GM23248 (cell line): ENCODE measurements at places on chromosomes 3 and 15. TPM values are rescaled to one million over a fixed set of nuclear protein-coding genes. Genes with fewer than 3 reads are reported as not detected.

DNA sequence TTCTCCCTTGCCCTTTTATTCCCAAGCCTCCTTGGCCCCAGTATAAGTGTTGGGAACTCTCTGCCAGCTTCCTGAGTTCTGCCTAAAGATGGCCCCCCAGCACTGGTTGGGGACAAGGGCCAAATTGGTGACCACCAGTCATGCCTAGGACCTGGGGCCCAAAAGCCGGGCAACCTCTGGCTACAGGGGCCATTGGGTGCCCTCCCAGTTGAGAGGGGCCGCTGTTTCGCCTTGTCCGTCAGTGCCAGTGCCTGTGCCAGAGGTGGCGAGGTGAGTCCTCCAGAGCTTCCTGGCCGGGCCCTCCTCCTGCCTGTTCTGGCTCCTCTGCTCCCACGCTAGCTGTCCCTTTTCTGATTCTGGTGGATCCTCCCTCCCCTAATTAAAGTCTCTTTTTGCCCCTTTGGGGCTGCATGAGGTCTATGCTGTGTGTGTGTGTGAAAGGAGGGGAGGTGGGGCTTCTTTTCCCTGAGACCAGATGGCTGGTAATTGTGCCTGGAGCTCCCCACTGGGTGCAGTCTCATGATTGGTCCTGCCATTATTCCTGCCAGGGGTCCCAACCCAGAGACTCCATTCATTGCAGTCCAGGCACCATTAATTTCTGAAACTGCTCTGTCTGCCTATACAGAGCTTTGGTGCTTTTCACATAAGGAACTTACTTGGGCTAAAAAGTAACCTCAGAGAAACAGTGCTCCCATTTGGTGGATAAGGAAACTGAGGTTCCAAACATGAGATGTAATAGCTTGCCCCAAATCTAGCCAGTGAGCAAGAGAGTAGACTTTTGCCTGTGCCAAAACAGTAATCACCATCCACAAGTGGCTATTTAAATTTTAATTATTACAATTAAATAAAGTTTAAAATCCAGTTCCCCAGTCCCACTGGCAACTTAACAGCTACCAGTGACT, 3.1 kb upstream of the TTLL3 start:
- no peak overlapping the region for H3K4me3 ChIP-seq
- no peak for DNase-seq
- no peaks in the 10 kb centered on the region for H3K27me3 ChIP-seq
- peaks cover 36% of the 10 kb centered on the region for H3K36me3 ChIP-seq
- peak overlapping the region; percentile 8; the same call in 1 of the 2 replicates for H3K27ac ChIP-seq
- H3K4me1 ChIP-seq, result peaks cover 12% of the 10 kb centered on the region

DNA sequence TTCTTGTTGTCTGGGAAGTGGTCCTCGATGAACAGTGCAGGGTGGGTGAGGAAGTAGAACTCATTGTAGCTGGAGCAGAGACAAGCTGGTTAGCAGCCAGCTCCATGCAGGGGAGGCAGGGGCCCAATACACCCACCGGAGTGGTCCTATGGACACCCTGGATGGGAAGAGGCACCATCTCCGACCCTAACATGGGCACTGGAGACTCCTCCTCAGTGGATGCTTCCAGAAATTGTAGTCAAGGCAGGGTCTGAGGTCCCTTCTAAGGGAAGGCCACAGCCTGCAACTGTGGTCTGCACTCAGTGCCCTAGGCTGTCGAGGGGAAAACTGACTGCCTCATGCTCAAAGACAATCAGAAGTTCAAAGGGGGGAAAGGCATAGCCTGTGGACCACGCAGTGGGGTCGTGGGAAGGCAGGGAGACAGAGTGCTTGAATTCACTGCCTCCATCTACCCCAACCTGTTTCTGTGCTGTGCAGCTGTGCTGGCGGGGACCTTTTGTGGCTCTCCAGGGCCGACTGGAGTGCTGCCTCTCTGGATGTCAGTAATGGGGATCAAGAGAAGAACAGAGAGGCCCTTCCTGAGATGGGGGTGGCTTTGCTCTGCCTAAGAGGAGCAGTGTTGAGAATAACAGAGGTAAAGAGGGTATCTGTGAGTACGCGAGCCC, 41.9 kb downstream of the KY start:
- no peaks in the 10 kb centered on the region for H3K27me3 ChIP-seq
- H3K27ac ChIP-seq, result no peak overlapping the region
- no peak overlapping the region for H3K4me3 ChIP-seq
- H3K4me1 ChIP-seq, result no peaks in the 10 kb centered on the region

DNA sequence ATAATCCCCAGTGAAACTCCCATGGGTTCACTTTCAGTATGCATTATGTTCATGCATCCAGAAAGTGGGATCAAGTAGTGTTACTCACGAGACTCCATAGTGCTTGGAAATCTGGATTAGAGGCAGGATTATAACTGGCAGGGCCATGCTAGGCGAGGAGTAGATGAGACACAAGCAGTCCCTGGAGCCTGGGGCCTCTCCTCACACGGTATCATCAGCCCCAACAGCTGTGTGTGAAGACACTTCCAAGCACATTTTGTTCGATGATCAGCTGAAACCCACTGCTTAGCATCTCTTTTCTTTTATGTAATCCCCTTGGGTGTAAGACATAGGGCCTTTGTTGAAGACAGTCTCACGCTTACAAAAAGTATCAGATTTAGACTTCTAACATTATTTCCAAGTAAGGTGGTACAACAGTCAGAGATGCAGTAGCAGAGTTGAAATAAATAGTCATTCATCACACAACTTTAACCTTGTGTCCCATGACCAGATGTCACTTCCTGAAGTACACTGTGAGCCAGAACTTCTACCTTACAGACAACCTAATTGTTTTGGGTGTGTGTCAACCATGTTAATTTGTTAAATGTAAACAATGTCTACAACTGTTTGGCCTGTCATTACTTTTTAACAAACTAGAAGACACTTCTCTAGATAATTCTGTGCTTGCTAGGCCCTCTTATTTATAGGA, 116.9 kb downstream of the GADL1 start:
- no peak overlapping the region for H3K4me3 ChIP-seq
- H3K36me3 ChIP-seq, result no peaks in the 10 kb centered on the region
- DNase-seq, result no peak

DNA sequence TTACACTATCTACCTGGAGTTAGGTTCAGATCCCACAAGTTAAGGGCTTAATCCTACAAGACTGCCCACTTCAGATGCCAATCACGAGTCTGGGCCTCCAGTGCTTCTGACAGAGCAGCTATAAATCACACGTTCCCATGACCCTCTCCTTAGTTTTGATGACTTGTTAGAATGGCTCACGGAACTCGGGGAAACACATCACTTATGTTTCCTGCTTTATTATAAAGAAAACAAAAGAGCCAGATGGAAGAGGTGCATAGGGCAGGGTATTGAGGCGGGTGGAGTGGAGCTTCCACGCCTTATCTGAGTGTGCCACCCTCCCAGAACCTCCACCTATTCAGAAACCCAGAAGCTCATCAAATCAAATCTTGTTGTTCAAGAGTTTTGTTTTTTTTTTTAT, 170.8 kb downstream of the MOBP start:
- no peak for DNase-seq
- no peaks in the 10 kb centered on the region for H3K36me3 ChIP-seq
- H3K4me1 ChIP-seq, result peaks cover 32% of the 10 kb centered on the region

DNA sequence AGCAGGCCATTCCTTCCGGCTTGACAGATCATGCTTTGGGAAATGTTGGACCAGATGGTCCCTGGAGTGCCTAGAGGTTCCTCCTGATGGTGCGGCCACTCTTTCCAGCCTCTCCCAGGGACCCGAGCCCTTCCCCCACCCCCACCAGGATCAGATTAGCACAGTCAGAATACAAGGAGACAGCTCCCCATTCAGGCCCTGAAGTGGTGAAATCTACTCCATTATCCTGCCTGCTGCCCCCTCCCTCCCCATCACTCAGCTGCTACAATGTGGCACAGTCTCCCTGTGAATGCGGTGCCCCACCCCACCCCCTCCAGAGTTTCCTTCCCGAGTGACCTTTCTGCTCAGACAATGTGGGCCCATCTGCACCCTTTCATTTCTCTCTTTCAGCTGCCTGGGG, 29.4 kb downstream of the RNU5B-1 start:
- peaks cover 21% of the 10 kb centered on the region for H3K27me3 ChIP-seq
- H3K4me3 ChIP-seq, result no peak overlapping the region
- no peak overlapping the region for H3K27ac ChIP-seq
- H3K36me3 ChIP-seq, result no peaks in the 10 kb centered on the region
- no peaks in the 10 kb centered on the region for H3K4me1 ChIP-seq
- no peak for DNase-seq

DNA sequence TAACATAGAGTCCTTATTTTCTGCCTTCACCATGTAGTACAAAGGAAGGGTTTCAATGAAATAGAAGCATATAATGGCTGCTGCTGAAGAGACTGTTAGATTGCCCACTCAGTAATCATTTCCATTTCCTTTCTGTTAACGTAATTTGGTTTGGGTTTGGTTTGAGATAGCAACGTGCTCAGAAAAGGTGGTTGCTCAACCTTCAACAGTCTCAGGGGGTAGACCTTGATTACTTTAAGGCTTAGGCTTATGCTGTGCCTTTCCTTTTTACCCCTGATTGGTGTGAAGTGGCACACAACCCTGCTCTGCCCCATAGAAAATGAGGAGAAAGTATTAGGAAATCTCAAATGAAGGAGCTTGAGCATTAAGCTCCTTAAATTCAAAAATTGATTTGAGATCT, 163.7 kb upstream of the TP63 start:
- H3K27me3 ChIP-seq, result no peaks in the 10 kb centered on the region
- H3K4me3 ChIP-seq, result no peak overlapping the region
- no peaks in the 10 kb centered on the region for H3K4me1 ChIP-seq
- no peak overlapping the region for H3K27ac ChIP-seq
- no peaks in the 10 kb centered on the region for H3K36me3 ChIP-seq
- DNase-seq, result no peak

DNA sequence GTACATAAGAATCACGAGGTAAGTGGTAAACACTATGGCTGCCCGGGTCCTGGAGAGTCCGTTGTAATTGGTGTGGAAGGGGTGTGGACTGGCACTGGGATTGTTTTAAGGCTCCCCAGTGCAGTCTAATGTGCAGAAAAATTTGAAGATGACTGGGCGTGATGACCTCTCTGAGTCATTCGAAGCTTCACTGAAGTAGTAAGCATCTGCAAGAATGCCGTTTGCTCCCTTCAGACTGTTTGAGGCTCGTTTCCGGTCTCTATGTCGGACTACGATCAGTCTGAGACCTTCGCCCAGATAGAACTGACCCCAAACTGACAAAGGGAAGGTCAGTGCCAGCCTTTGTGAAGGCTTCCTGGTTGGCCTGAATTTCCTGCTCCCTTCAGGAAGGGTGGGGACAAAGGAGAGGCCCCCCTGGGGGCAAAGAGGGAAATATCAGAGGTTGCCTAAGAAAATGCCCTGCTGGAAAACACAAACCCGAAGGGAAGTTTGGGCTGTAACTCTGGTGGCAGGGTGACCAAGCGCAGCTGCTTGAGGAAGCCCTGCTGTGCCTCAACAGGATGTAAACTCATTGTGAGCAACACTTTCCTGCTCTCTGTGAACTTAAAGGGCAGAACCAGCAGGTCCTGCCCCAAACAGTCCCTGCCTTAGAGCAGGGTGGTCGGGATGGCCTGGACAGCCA, 34.6 kb downstream of the BTD start:
- H3K27ac ChIP-seq, result peak overlapping the region; percentile 99
- peaks cover 63% of the 10 kb centered on the region for H3K4me1 ChIP-seq
- H3K4me3 ChIP-seq, result peak overlapping the region; percentile 62
- peak; percentile 97 for DNase-seq
- no peaks in the 10 kb centered on the region for H3K36me3 ChIP-seq
- no peaks in the 10 kb centered on the region for H3K27me3 ChIP-seq

DNA sequence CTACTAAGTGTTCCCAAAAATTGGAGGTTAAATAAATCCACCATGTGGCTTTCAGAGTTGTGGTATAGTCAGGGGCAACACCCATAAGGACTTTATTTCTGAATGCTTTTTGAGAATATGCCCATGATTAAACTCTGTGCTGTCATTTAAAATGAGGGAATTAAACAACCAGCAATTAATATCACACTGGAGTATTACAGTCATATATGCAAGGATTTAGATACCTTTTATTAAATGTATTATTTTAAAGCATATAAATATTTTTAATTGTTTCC, 227.6 kb downstream of the ZPLD1 start:
- H3K27ac ChIP-seq, result no peak overlapping the region
- no peak for DNase-seq
- no peaks in the 10 kb centered on the region for H3K4me1 ChIP-seq
- H3K4me3 ChIP-seq, result no peak overlapping the region
- 0 out of 2 replicates have a peak, but pooled peaks cover under 1% of the 10 kb centered on the region for H3K27me3 ChIP-seq

- peak; percentile 35 for DNase-seq
- no peaks in the 10 kb centered on the region for H3K36me3 ChIP-seq
- H3K27ac ChIP-seq, result no peak overlapping the region
- H3K4me1 ChIP-seq, result peaks cover 9% of the 10 kb centered on the region
- no peaks in the 10 kb centered on the region for H3K27me3 ChIP-seq
Measured at GRCh38 chr15:91938136-91938535, 84.6 kb downstream of the SLCO3A1 start.

- no peaks in the 10 kb centered on the region for H3K27me3 ChIP-seq
- no peak overlapping the region for H3K4me3 ChIP-seq
- peaks cover 16% of the 10 kb centered on the region for H3K4me1 ChIP-seq
- H3K36me3 ChIP-seq, result no peaks in the 10 kb centered on the region
Measured at GRCh38 chr3:155015776-155016436, 64.2 kb upstream of the MME start.

- no peak overlapping the region for H3K4me3 ChIP-seq
- no peak for DNase-seq
- H3K27ac ChIP-seq, result no peak overlapping the region
- H3K4me1 ChIP-seq, result peaks cover 37% of the 10 kb centered on the region
- H3K27me3 ChIP-seq, result no peaks in the 10 kb centered on the region
Measured at GRCh38 chr15:72233769-72234168, 2.8 kb upstream of the PKM start.

- peaks cover 17% of the 10 kb centered on the region for H3K4me1 ChIP-seq
- H3K27me3 ChIP-seq, result no peaks in the 10 kb centered on the region
- no peaks in the 10 kb centered on the region for H3K36me3 ChIP-seq
- DNase-seq, result no peak
- H3K4me3 ChIP-seq, result no peak overlapping the region
- no peak overlapping the region for H3K27ac ChIP-seq
Measured at GRCh38 chr3:120745466-120745865, 2.9 kb downstream of the GTF2E1 start.

- H3K4me1 ChIP-seq, result peaks cover 6% of the 10 kb centered on the region
- no peaks in the 10 kb centered on the region for H3K27me3 ChIP-seq
- H3K27ac ChIP-seq, result no peak overlapping the region
- no peak for DNase-seq
- H3K4me3 ChIP-seq, result no peak overlapping the region
- no peaks in the 10 kb centered on the region for H3K36me3 ChIP-seq
Measured at GRCh38 chr3:23206366-23206765, 3.2 kb downstream of the UBE2E2 start.

DNA sequence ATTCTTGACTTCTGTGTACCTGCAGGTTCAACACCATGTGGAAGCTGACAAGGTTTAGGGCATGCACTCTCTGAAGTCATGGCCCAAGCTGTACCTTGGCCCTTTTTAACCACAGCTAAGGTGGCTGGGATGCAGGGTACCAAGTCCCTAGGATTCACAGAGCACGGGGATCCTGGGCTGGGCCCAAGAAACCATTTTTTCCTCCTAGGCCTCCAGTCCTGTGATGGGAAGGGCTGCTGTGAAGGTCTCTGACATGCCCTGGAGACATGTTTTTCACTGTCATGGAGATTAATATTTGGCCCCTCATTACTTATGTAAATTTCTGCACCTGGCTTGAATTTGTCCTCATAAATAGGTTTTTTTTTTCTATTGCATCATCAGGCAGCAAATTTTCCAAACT, 937.5 kb upstream of the ROBO1 start:
- no peak overlapping the region for H3K4me3 ChIP-seq
- H3K27ac ChIP-seq, result no peak overlapping the region
- no peaks in the 10 kb centered on the region for H3K36me3 ChIP-seq
- no peaks in the 10 kb centered on the region for H3K27me3 ChIP-seq

Gene NRROS
- 0.22 TPM in 1 of 2 replicates, not detected in the other for total RNA-seq
